ENCODE measurements at places on chromosomes 13 and 19.

DNA sequence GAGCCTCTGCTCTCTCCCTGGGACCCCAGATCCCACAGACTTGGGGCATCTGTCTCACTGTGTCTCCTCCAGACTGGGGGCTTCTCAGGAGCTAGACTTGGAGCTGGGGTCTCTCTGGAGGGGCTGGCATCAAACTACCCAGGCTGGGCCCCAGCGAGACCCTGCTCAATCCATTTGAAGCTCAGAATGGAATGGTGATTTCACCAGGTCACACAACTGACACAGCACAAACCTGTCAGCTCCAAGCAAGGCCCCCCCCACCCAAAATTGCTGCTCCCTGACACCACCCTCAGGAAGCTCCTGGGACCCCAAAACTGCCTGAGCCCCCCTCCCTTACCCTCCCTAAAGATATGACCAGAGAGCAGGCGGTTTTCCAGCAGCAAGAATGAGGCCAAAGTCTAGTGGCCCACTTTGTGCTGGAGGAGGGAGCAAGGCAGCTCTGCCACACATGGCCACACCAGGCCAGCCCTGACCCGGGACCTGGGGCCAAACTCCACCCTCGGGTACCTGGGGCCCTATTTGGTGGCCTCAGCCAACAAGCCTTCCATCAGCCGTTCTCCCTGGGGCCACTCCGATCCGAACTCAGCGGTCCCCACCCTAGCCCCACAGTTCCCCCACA lies 2.4 kb downstream of the NR2F6 start:
- DNase-seq, result no peak

DNA sequence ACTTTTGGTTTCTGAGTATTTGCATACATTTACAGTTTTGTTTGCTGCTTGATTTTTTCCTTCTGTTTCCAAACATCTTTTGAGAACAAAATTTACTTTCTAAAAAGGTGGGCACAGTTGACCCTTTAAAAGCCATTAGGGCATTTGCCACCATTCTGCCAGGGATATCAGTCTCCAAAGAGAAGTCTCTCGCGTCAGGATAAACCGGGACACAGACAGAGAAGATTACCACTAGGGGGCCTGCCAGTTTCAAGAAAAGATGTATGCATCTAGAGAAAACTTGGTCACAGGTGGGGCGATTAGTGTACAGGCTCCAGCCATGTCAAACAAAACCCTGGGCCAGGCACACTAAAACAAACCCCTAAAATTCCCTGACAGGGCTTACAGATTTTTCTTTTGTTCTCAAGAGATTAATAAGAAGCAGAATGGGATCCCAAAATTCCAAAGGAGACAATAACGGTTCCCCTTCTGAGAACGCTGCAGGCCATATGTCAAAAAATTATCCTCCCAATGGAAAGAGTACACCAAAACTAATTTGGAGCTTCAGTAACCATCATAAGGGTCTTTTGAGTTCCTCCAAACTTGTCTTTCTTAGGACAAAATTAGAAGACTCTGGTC lies 10.7 kb upstream of the PABPC3 start:
- DNase-seq, result peak; percentile 67

DNA sequence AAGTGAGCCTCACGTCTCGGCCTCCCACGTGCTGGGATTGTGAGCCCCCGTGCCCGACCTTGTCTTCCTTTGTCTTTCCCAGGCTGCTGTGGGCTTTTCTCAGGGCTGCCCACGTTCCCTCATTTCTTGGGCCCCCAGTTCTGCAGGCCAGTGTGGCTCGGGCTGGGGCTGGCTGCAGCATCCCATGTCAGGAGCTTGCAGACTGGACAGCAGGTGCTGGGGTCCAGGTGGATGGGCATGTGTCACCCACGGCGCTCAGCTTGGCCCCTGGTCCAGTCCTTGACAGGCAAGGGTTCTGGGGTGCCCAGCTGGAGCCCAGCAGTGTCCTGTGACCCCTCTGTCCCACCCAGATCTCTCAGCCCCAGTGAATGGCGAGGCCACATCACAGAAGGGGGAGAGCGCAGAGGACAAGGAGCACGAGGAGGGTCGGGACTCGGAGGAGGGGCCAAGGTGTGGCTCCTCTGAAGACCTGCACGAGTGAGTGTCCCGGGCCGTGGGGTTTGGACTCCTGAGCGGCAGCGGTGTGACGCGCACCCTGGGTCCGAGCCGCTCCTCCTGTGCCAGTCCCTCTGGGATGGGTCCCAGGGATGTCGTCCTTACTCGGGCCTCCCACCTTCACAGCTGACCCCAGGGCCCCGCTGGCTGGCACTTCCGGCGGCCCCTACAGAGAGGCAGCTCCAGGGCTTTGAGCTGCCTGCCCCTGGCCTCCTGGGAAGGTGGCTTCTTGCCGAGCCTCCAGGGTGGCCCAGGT lies 17.3 kb downstream of the PLIN4 start:
- DNase-seq, result no peak

DNA sequence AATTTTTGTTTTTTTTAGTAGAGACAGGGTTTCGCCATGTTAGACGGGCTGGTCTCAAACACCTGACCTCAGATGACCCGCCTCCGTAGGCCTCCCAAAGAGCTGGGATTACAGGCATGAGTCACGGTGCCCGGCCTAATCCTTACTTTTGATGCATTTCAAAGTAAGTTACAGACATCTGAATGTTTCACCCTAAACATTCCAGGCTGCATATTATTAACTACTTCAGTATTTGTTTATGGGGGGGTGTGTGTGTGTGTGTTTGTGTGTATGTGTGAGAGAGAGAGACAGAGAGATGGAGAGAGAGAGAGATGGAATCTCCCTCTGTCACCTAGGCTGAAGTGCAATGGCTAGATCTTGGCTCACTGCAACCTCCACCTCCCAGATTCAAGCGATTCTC lies 13.1 kb downstream of the SULT2B1 start:
- peak; percentile 45 for DNase-seq

- no peak for DNase-seq
Observed at GRCh38 chr13:60720590-60720989, 323.6 kb downstream of the TDRD3 start.

GRCh38 chr19:5973867-5974635 lies 3.9 kb downstream of the RANBP3 start:
- no peak for DNase-seq

- DNase-seq, result no peak
Observed at GRCh38 chr19:45076029-45076850, at the start of gene ZNF296. Gene ZNF296 (minus strand): TSS chr19:45076478. CDS start chr19:45076373, 105 bp downstream.

DNA sequence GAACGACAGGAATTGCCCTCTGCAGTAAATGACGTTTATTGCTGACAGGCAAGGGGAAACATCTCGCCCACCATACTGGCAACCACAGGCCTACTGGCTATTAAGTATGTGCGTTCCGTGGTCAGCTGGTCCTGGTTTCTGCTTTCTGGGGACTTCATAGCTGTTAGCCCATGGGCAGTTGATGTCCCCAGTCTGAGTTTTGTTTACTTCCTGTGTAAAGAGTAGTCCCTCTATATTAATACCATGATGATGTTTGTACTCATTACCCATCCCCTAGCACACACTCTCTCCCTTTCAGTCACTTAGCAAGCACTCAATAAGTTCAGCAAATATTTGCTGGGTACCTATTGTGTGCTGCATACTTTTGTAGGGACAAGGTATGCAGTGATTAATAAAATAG lies 6.5 kb upstream of the MIA start:
- no peak for DNase-seq

DNA sequence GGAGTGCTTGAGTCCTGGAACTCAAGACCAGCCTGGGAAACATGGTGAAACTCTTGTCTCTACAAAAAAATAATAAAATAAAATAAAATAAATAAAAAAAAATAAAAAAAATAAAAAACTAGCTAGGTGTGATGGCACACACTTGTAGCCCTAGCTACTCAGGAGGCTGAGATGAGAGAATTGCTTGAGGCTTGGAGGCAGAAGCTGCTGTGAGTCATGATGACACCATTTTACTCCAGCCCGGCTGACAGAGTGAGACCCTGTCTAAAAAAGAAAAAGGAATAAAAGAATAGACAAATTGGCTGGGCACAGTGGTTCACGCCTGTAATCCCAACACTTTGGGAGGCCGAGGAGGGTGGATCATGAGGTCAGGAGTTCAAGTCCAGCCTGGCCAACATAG lies 1168.9 kb downstream of the SLITRK5 start:
- no peak for DNase-seq

GRCh38 chr13:78593652-78594455 lies 9.5 kb downstream of the POU4F1 start:
- DNase-seq, result no peak

- DNase-seq, result peak; percentile 99
Observed at GRCh38 chr19:48624067-48624594, 4.8 kb downstream of the SPHK2 start.

GRCh38 chr19:18346091-18346490 lies 5.7 kb downstream of the PGPEP1 start:
- DNase-seq, result no peak

GRCh38 chr13:108682714-108683113 lies 53.3 kb downstream of the MYO16 start:
- DNase-seq, result no peak

GRCh38 chr19:722553-723101 lies 13.9 kb downstream of the PALM start:
- DNase-seq, result no peak

DNA sequence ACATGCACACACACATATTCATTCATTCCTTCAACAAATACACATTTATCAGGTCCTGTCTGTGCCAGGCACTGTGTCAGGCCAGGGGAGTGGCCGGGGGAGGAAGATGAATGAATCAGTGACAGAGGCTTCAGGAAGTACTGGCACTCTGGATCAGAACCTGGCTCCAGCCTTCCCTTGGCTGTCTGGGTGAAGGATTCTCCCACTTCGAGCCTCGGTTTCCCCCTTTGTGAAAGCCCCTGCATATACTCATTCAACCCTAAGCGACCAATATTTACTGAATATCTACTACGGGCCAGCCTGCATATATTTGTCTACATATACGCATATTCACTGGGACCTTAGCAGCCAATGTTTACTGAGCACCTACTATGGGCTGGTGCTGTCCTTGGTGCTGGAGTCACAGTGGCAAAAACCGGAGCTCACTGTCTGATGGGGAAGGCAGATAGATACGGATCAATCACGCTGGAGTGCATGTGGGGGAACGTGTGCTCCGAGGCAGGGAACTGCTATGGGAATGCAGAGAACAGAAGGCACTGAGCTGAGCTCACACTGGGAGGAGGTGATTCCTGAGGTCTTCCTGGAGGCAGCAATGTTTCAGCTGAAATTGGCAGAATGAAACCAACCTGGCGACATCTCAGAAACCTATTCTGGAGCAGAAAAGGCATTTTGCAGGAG lies 636 bp upstream of the ZNF579 start:
- peak; percentile 9 for DNase-seq

- no peak for DNase-seq
Observed at GRCh38 chr13:77409412-77409811, 82.5 kb upstream of the MYCBP2 start.

DNA sequence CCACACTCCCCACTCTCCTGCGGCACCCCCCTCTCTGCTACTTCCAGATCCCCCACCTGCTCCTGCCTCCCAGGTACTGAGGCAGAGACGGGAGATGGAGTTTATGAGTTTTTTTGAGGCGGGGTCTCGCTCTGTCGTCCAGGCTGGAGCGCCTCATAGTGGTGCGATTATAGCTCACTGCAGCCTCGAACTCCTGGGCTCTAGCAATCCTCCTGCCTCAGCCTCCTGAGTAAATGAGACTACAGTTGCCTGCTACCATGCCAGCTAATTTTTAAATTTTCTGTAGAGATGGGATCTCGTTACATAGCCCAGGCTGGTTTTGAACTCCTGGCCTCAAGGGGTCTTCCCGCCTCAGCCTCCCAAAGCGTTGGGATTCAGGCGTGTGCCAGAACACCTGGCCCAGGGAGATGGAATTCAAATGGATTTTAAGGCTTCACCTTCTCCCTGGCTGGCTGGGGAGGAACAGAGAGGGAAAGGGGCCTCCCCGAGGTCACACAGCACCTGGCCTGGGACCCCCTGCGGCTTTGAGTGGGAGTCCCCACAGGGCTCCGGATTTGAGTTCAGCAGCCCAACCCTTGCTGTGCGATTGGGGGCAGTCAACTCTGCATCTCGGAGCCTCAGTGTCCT lies 19.5 kb upstream of the TNFAIP8L1 start:
- DNase-seq, result no peak

DNA sequence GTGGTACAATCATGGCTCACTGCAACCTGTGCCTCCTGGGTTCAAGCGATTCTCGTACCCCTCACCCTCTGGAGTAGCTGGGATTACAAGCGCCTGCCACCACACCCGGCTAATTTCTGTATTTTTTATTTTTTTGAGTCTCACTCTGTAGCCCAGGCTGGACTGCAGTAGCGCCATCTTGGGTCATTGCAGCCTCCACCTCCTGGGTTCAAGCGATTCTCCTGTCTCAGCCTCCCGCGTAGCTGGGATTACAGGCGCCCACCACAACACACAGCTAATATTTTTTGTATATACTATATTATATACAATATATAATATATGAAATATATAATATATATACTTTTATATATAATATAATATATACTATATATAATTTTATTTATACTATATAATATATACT lies 52.5 kb downstream of the COLGALT1 start:
- DNase-seq, result no peak

Measured in choroid plexus epithelial cell (primary cell).